ENCODE measurements at places on chromosomes 7 and 10. TPM values are rescaled to one million over a fixed set of nuclear protein-coding genes. Genes with fewer than 3 reads are reported as not detected.

The SEMA3E gene
- 1.7 TPM for total RNA-seq

The IGFBP1 gene
- not detected for total RNA-seq

The PTF1A gene
- 0.48 TPM for total RNA-seq

The H2BK1 gene
- total RNA-seq = not detected

The PCLO gene
- 1.5 TPM for total RNA-seq

The DLX6 gene
- total RNA-seq = not detected

The NXPH1 gene
- total RNA-seq = 0.37 TPM

The CC2D2B gene
- total RNA-seq = 0.35 TPM

The CRYGN gene
- 1.2 TPM for total RNA-seq

The TMEM196 gene
- total RNA-seq = 0.21 TPM

The PRTFDC1 gene
- 13.4 TPM for total RNA-seq

The SLC18A3 gene
- not detected for total RNA-seq

The WNT2 gene
- total RNA-seq = not detected

The LAMB4 gene
- total RNA-seq = not detected

The MCMBP gene
- 82.8 TPM for total RNA-seq

The ZNF488 gene
- total RNA-seq = 4.5 TPM

The UCMA gene
- total RNA-seq = not detected

The PDLIM1 gene
- total RNA-seq = 31.3 TPM

The CYP26C1 gene
- total RNA-seq = 0.26 TPM

Measured in H7 (cell line).